ENCODE measurements at places on chromosomes 4 and X.
A peak's percentile ranks its signal among the peaks of the same experiment; 100 is the strongest.

DNA sequence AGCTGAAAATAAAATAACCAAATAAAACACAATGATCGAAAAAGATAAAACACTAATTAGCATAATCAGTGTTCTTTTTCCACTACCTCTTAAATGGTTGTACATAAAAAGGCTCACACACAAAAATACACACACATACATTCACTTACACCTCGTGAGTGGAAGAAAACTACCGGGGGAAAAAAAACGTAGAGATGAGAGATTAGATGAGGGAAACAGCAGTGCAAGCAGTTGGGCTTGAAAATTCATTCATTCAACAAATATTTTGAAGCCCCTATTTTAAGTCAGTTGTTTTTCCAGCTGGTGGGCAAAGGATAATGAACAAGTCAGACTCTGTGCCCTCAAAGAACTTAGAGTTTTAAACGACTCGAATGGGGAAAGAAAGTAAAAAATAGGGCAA lies 1.0 kb downstream of the TBCK start:
- DNase-seq: no peak

DNA sequence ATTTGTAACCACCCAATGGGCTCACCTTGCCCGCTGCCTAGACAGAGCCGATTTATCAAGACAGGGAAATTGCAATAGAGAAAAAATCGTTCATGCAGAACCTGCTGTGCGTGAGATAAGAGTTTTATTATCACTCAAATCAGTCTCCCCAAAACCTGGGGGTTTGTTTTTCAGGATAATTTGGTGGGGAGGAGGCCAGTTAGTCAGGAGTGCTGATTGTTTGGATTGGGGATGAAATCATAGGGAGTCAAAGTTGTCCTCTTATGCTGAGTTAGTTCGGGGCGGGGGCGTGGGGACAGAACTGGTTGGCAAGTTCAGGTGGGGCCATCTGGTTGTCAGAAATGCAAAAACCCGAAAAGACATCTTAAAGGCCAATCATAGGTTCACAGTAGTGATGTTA lies 203.0 kb downstream of the MAB21L2 start:
- DNase-seq: no peak

- DNase-seq: no peak
Observed at GRCh38 chrX:45667666-45668065, 467.0 kb upstream of the DIPK2B start.

GRCh38 chrX:134735015-134735414 lies 76.7 kb upstream of the PLAC1 start:
- no peak for DNase-seq

GRCh38 chr4:89270792-89271191 lies 36.8 kb downstream of the GPRIN3 start:
- DNase-seq: no peak

DNA sequence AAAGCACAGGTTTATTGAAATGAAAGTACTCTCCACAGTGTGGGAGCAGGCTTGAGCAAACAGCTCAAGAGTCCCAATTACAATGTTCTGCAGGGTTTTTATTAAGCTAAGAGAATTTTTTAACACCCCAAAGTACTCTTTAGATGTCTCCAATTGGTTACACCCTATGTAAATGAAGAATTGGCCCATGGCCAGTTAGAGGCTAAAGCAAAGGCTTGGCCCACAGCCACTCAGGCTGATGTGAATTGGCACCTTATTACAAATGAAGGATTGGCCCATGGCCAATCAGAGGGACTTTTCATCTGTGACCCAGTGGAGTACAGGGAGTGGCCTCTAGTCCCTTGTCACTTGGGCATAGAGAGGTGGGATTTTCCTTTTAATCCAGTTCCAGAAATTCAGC lies 30.1 kb upstream of the IQCM start:
- no peak for DNase-seq

- DNase-seq: no peak
Observed at GRCh38 chr4:169582706-169583105, 29.7 kb downstream of the NEK1 start.

- DNase-seq: peak; percentile 82
Observed at GRCh38 chr4:185566972-185567371, 31.7 kb upstream of the PDLIM3 start.

DNA sequence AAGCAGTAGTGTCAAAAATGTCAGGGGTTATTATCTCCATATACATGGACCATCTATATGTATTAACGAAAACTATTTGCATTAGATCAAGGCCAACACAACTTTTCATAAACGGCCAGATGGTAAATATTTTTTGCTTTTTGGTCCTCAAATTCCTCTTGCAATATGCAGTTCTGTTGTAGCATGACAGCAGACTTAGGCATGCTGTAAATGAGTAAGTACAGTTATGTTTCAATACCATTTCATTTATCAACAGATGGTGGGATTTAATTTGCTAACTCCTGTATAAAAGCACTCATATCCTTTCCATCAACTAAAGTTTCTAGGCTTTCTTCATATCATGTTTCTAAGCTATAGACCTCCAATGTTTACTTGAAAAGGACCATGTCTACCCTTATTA lies 208.1 kb downstream of the ANKRD50 start:
- DNase-seq: no peak

- DNase-seq: no peak
Observed at GRCh38 chr4:53629296-53629695, 38.0 kb upstream of the LNX1 start.

- no peak for DNase-seq
Observed at GRCh38 chrX:11273544-11273943, 19.7 kb upstream of the AMELX start.

GRCh38 chrX:15129412-15129811 lies 140.5 kb downstream of the ASB9 start:
- DNase-seq: no peak

GRCh38 chrX:148928811-148929210 lies 428.4 kb downstream of the AFF2 start:
- no peak for DNase-seq

- DNase-seq: no peak
Observed at GRCh38 chrX:66050140-66050569, 10.3 kb upstream of the VSIG4 start.

GRCh38 chr4:128832243-128832625 lies 22.7 kb downstream of the JADE1 start:
- no peak for DNase-seq

DNA sequence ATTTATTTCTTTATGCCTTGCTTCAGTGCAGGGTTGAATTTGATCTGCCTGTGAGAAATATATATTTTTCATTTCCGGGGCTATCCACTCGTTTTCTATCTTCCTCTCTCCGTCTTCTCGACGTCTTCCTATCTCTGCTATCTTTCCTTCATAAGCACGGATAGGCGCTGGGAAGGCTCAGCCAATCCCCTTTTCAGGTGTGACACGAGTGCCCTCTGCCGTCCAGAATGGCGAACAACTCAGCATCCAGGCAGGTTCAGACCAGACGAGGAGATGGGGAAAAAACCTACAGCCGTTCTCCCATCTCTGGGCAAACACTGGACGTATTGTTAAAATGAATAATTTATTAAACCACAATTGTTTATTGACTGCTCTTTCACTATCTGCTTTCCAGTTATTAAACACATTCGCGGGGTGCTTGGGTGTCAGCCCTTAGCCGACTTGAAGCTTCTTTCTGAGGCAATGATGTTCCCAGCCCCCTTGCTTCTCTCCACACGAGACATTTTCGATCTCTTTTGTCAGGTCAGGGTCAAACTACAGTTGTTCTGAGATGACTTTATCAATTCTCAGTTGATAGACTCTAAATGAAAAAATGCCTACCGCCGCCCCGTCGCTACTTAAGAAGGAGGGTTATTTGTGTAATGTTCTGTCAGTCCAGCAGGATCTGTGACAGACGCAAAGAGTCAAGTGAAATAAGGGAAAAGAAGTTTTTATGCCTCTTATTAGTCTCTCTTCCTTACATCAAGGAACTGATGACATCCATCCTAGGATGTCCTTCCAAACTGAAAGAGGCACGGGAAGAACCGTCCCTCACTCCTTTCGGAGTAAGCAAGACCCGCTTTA lies 96.3 kb upstream of the NOCT start:
- DNase-seq: peak; percentile 68

DNA sequence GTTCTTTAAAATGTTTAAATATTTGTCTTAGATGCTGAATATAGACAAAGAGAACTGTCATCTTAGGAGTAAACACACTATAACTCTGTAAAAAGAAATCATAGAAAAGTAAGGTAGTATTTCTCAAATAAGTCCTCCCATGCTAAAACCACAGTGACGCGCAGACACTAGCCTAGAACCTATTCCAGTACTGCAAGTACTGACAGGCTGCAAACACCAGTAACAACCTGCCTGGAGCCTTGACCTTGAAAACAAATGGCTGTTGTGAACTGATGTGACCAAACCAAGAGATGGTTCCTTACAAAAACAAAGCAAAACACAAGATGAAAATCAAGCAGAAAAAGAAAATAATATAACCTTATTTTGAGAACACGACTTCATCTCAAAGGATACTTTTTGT lies 8.5 kb downstream of the TIFA start:
- DNase-seq: no peak

- DNase-seq: no peak
Observed at GRCh38 chr4:123235431-123235830, 161.2 kb upstream of the SPRY1 start.

DNA sequence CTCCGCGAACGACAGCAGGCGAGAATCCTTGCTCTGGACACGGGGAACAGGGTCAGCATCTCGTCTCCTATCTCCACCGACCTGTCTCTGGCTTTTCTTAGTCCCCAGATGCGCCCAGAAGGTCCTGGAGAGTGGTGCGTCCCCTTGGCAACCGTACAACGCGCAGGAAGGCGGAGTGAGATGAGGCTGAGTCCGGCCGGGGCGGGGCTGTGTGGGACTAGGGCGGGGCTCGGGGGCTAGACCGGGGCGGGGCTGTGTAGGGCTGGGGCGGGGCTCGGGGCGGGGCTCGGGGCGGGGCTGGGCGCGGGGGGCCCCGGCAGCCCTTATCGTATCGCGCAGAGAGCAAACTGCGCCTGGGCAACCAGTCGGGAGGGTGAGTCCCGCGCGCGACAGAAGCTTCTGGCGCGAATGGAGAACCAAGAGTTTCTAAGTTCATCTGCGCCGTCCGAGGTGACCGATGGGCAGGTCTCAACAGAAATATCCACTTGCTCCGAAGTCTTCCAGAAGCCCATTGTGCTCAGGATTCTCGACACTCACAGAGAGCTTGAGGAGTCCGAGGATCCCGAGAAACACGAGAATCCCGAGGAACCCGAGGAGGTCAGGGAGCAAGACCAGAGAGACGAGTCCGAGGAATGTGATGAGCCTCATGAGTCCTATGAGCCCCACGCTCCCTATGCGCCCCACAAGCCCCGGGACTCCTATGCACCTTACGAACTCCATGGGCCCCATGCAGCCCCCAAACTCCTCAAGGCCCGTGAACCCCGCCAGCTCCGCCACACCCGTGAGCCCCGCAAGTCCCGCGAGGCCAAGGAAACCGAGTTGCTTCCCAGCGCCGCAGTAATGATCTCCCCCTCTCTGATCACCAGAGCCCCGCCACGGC lies 24.9 kb downstream of the ARL9 start:
- DNase-seq: peak; percentile 82

- no peak for DNase-seq
Observed at GRCh38 chr4:84085986-84086385, 413.1 kb downstream of the NKX6-1 start.

- no peak for DNase-seq
Observed at GRCh38 chrX:9074326-9074725, 40.4 kb upstream of the FAM9B start.

- no peak for DNase-seq
Observed at GRCh38 chrX:39630344-39630743, 467.4 kb downstream of the BCOR start.

DNA sequence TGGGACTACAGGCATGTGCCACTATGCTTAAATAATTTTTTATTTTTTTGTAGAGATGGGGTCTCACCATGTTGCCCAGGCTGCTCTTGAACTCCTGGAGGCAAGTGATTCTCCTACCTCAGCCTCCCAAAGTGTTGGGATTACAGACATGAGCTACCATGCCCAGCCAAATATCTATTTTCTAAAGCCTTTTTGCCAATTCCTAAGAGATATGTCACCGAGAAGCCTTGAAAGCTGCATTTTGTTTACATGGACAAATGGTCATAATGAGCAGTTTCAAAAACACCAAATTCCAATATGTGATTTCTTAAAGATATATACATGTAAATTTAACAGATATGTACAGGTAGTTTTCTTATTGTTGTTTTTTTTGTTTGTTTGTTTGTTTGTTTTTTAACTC lies 33.0 kb upstream of the PGRMC2 start:
- DNase-seq: no peak

GRCh38 chr4:1297456-1298325 lies 8.0 kb downstream of the MAEA start:
- no peak for DNase-seq

DNA sequence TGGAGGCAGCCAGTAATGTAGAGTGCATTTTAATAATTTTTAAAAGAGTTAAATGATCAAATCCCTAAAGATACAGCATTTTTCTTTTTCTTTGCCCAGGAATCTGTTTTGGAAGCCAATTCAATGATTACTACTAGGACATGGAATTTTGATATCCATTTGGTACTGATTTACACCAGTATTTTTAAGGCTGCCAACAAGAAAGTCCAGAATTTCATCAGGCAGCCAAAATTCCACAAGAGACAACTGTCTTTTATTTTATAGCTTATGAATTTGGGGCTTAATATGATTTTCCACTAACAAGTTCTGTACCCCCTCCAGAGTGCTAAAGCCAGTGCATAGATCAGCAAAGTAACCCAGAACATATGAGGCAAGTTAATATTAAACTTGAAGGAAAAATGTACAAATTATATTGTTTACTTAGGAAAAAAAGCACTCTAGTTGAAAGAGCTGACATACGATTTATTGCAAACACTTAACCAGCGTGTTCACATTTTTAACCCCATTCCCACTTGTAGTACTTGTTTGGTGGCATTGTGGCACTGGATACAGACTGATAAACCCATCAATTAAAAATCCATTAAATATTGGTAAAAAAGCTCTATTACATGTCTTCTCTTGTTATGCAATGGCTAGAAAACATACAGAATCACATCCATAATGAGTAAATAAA lies 259.7 kb downstream of the DCHS2 start:
- no peak for DNase-seq

DNA sequence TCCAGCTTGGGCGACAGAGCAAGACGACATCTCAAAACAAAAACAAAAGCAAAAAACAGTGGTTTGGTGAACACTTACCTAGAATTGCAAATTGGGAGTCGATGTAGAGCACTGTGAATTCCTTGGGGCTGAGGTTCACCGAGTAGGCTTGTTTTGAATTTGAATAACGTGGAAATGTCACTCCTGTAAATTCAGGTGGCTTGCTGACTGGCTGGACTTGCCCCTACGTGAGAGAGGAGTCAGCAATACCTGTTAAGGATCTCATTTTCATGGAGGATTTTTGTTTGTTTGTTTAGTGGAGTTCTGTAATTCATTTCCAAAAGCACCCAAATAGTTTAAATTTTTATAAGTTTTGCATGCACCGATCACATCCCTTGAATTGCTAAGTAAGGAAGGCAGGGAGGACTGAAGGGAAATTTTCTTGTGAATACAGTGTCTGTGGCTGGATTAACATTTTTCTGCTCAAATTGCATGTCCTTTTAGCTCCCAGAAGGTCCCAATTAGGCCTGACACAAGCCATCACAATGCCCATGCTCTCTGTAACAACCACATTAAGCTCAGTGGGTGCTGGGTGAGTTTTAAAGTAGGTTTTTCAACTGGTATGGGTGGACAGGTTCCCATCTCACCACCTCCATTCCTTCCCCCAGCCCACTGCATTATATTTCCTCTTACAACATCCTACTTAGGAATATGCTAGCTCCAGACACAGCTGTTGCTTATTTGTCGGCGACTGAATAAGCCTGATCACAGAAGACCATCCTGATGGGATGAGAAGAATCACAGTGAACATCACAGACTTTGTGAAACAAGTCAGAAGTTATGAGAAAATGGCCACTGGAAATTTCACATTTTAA lies 58.5 kb upstream of the TTC29 start:
- no peak for DNase-seq

GRCh38 chr4:163391756-163392155 lies 48.1 kb downstream of the NPY5R start:
- DNase-seq: no peak
